ENCODE measurements at places on chromosomes 1 and 21. TPM values are rescaled to one million over a fixed set of nuclear protein-coding genes. Genes with fewer than 3 reads are reported as not detected.
A peak's percentile ranks its signal among the peaks of the same experiment; 100 is the strongest.

- no peak for DNase-seq
Observed at GRCh38 chr1:79519084-79519760, 512.7 kb upstream of the ADGRL4 start.

- no peak for DNase-seq
Observed at GRCh38 chr1:43058545-43059360, 100.1 kb upstream of the SLC2A1 start.

- DNase-seq, result no peak
Observed at GRCh38 chr1:82015444-82015843, 214.7 kb downstream of the ADGRL2 start.

- no peak for DNase-seq
Observed at GRCh38 chr1:48472638-48473037, 634 bp upstream of the SPATA6 start.

- no peak for DNase-seq
Observed at GRCh38 chr1:24438423-24438901, 22.9 kb downstream of the NIPAL3 start.

DNA sequence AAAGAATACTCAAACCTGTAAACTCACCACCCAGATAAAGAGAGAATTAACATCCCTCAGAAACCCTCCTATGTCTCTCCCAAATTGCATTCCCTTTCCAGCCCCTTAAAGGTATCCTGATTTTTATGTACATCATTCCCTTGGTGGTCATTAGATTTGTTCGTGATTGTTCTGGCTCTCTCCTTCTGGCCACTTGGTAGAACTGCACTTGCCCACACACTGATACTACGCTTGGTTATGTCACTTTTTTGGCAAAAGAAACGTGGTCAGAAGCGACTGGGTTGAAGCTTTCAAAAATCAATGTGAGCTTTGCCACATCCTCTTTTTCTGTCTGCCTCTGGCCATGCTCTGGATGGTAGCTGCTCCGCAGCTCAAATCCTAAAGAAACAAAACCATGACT lies 76.3 kb downstream of the KRTAP19-8 start:
- no peak for DNase-seq

- DNase-seq, result no peak
Observed at GRCh38 chr1:178277793-178278530, 184.1 kb downstream of the RASAL2 start.

GRCh38 chr1:112257043-112257835 lies 138.8 kb upstream of the CTTNBP2NL start:
- no peak for DNase-seq

DNA sequence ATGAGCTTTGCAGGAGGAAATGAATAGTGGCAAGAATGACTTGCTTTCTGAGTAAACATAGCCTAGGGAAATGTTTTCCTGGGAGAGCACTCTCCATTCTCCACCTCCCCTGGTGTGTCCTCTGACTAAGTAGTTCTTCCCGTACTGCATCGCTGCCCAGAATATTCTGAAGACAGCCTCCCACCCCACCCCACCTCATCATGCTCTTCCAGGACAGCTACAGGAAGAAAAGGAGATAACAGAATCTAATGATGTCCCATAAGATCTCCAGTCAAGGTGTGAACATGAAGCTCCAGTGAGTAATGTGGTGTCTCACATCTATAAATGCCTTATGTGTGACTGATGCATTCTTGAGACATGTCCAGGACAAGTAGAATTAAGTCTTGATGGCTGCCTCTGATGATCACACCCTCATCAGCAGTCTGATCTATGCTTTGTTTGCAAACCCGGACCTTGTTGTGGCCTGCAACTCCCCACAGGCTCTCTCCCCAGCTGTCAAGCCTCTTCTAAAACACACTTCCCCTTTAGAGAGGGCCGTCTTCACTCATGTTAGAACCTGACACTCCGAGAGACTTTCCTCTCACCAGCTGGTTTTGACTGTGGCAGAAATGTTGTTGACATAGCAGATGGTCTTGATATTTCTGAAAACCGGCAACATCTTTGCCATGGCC lies 183.0 kb downstream of the CYYR1 start:
- DNase-seq, result no peak

DNA sequence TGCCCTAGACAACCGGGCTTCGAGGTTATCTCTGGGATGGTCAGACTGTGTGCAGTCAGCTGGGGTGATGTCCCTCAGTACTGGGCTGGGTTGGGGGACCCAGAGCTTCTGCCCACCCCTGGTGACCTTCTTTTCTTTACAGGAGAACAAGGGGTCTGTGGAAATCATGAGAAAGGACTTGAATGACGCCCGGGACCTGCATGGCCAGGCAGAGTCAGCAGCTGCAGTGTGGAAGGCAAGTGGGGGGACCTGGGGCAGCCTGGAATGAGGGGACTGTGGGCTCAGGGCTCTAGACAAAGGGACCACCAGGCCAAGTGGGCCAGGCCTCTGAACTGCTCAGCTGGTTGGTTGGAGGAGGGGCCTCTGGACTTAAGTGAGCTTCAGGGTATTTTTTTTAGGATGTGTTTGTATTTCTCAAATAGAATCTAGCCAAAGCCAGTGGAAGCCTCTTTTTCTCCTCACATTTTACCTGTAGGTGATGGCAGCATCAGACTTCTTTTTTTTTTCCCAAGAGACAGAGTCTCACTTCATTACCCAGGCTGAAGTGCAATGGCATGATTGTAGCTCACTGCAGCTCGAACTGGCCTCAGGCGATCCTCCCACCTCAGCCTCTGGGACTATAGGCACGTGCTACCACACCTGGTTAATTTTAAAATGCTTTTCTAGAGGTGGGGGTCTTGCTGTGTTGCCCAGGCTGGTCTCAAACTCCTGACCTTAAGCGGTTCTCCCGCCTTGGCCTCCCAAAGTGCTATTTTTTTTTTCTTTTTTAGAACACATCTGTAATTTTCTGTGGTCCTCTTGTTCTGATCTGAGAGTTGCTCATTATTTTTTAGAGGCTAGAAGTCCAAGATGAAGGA lies 1.9 kb downstream of the RNF187 start:
- no peak for DNase-seq

DNA sequence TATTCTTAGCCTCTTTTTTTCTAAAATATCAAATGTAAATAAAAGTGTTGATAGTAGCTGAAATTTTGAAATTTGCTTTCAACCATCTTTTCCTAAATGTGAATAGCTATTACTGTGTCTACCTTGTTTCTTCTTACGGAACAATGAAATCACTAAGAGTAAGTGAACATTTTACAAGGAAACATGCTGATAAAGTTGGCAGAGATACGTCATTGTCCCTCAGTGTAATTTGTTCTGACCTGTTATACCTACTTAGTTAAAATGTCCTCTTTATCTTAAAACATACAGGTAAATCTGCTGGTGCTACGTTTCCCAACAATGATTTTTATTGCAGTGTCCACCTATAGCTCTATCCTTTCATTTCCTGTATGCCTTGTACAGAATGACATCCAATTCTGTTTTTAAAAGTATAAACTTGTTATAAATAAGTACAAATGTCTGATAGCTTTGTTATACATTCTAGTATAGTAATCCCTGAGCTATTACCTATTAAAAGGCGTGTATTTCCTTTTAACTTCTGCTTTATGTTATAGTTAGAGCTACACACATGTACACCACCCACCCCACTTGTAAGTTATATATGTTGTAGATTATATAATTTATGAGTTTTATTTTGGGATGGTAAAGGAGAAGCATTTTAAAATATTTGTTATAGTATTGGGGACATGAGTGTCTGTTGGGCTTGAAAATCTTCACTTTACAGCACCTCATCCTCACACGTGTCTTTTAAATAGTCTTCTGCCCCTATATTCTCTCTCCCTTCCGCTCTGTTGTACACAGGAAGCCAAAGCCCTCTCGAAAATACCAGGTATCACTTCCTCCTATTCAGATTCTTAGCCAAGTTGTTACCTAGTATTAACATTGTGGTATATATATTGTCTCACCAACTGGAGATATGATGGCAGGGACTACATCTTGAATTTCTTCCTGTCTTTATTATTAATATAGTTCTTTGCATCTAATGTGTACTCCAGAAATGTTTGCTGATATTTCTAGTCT lies 25.2 kb downstream of the LAMC1 start:
- no peak for DNase-seq

- no peak for DNase-seq
Observed at GRCh38 chr1:238350471-238350870, 459.7 kb upstream of the ZP4 start.

DNA sequence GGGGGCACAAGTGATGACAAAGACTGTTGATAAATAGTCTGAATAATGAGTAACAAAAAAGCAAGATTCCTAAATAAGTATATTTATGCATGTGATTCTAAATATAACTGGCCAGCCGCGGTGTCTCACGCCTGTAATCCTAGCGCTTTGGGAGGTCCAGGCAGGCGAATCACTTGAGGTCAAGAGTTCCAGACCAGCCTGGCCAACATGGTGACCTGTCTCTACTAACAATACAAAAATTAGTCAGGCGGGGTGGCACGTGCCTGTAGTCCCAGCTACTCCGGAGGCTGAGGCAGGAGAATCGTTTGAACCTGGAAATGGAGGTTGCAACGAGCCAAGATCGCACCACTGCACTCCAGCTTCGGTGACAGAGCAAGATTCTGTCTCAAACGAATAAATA lies 161.5 kb downstream of the TOMM20 start:
- no peak for DNase-seq

GRCh38 chr1:220809704-220810103 lies 23.0 kb downstream of the MTARC1 start:
- peak; percentile 38 for DNase-seq

GRCh38 chr1:12302798-12303447 lies 73.1 kb downstream of the VPS13D start:
- no peak for DNase-seq

DNA sequence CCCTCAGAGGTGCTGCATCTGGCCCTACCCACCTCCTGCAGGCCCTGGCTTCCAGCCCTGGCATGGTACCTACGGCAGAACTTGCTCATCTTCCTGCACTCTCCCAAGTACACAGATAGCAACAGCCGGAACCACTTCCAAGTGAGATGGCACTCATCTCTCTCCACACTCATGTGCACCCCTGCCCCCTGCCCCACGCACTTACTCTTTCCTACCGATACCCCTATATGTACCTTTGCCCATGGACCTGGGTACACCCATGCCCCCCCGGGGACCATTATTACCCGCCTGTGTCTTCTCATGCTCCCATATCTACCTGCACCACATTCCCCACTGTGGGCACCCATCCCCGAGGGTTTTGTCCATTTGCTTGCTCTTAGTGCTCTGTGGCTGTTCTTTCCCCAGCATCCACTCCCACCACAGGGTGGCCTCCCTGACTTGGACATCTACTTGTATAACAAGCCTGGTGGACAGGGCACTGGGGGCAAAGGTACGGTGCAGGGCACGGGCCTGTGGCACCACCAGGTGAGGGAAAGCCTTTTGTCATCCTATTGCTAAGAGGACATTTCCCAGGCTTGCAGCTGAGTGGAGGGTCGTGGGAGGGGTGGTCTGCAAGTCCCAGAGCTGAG lies 14.7 kb downstream of the HYI start:
- DNase-seq, result no peak

- DNase-seq, result peak; percentile 95
Observed at GRCh38 chr1:201456499-201457309, 12.3 kb downstream of the PHLDA3 start.

DNA sequence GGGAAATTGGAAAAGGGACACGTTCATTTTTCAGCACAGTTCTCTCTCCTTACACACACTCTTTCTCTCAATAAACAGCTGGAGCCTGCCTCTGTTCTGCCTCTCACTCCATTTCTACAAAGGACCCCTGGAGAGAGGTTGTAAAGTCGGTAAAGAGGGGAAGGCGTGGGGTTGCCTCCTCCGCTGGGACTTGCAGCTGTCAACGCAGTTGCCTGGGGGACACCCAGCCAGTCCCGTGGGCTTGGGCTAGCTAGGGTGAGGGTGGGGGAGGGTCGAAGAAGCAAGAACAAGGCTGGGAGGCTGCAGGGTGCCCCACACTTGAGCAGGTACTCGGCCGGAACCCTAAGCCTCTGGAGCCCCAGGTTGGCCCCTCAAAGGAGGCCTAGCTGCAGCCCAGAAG lies 27.6 kb downstream of the C1orf216 start:
- DNase-seq, result no peak

GRCh38 chr21:28485301-28486022 lies 507.2 kb downstream of the LTN1 start:
- DNase-seq, result no peak

HUNK gene
- 0.20 TPM for total RNA-seq

EFNA1 gene
- total RNA-seq, result 41.4 TPM

RORC gene
- total RNA-seq, result 9.1 TPM

CELA2B gene
- total RNA-seq, result not detected

LAMC2 gene
- 2.6 TPM for total RNA-seq

RIMKLA gene
- total RNA-seq, result 4.7 TPM

REN gene
- 0.83 TPM for total RNA-seq

PTAFR gene
- total RNA-seq, result 4.6 TPM
